Heart right ventricle (tissue), 16 donors: ENCODE measurements at places on chromosomes 6 and 20. TPM values are rescaled to one million over a fixed set of nuclear protein-coding genes. Genes with fewer than 3 reads are reported as not detected.

CDYL gene
- total RNA-seq = 29.0 TPM

TCP11 gene
- total RNA-seq = not detected

SMOC2 gene
- 18.2 TPM for total RNA-seq

FAM83C gene
- not detected for total RNA-seq

ULBP1 gene
- total RNA-seq = 0.18 TPM

SEMG1 gene
- total RNA-seq = not detected

SYS1 gene
- total RNA-seq = 26.0 TPM

SLC16A10 gene
- 7.4 TPM for total RNA-seq

C20orf141 gene
- total RNA-seq = not detected

PNLDC1 gene
- total RNA-seq = not detected

C20orf202 gene
- 0.34 TPM for total RNA-seq

OR2H1 gene
- not detected for total RNA-seq

LGSN gene
- total RNA-seq = not detected

ABCF1 gene
- total RNA-seq = 37.1 TPM

CDH26 gene
- 1.0 TPM for total RNA-seq

HLA-DQA1 gene
- 1.3 TPM for total RNA-seq

SYNDIG1 gene
- total RNA-seq = 21.4 TPM

SRC gene
- total RNA-seq = 3.5 TPM

MEI4 gene
- total RNA-seq = 0.13 TPM

ARMH2 gene
- not detected for total RNA-seq

FGD2 gene
- total RNA-seq = 2.2 TPM

C6orf163 gene
- total RNA-seq = 1.4 TPM

ANKRD6 gene
- total RNA-seq = 12.8 TPM

DLL1 gene
- total RNA-seq = 16.2 TPM

DDR1 gene
- 28.8 TPM for total RNA-seq

TMX4 gene
- 169 TPM for total RNA-seq

SLC17A3 gene
- total RNA-seq = not detected

TFAP2C gene
- 0.08 TPM for total RNA-seq

MTFR2 gene
- not detected for total RNA-seq

PSMG4 gene
- 10.6 TPM for total RNA-seq

VIP gene
- 0.44 TPM for total RNA-seq

CLDN20 gene
- total RNA-seq = not detected

ENPP4 gene
- total RNA-seq = 19.0 TPM

SYCP2 gene
- 2.5 TPM for total RNA-seq

GNMT gene
- 0.30 TPM for total RNA-seq

MAS1 gene
- total RNA-seq = 0.02 TPM

PRIM2 gene
- 3.2 TPM for total RNA-seq

MYLK4 gene
- 2.5 TPM for total RNA-seq

OR2J3 gene
- total RNA-seq = not detected

ZBTB46 gene
- total RNA-seq = 14.5 TPM

SPATS1 gene
- not detected for total RNA-seq

BHLHE23 gene
- not detected for total RNA-seq

BANF2 gene
- not detected for total RNA-seq

ADGRG6 gene
- 5.9 TPM for total RNA-seq

TSPO2 gene
- not detected for total RNA-seq

MRAP2 gene
- 0.44 TPM for total RNA-seq

HLA-G gene
- not detected for total RNA-seq

PPP1R3G gene
- total RNA-seq = 12.2 TPM

FKBP1C gene
- total RNA-seq = 2.1 TPM

GHRH gene
- 2.5 TPM for total RNA-seq
